Right lung (tissue), 10 donors: ENCODE measurements at places on chromosomes 1 and 21. TPM values are rescaled to one million over a fixed set of nuclear protein-coding genes. Genes with fewer than 3 reads are reported as not detected.

AGMAT gene
- 0.36 TPM for polyA plus RNA-seq

DISP1 gene
- 17.1 TPM for polyA plus RNA-seq

MMEL1 gene
- 3.9 TPM for polyA plus RNA-seq

HEYL gene
- 24.7 TPM for polyA plus RNA-seq

KRTAP19-1 gene
- polyA plus RNA-seq, result not detected

GPR3 gene
- 1.7 TPM for polyA plus RNA-seq

HPCA gene
- polyA plus RNA-seq, result 0.73 TPM

TMEM240 gene
- 4.5 TPM for polyA plus RNA-seq

PAPPA2 gene
- 0.05 TPM for polyA plus RNA-seq

DNAJC28 gene
- 3.0 TPM for polyA plus RNA-seq

WDR47 gene
- polyA plus RNA-seq, result 14.7 TPM

SELENON gene
- polyA plus RNA-seq, result 88.6 TPM

TAS1R1 gene
- 0.18 TPM for polyA plus RNA-seq

CLCA1 gene
- polyA plus RNA-seq, result 1.1 TPM

TLCD4 gene
- polyA plus RNA-seq, result 11.3 TPM

AADACL3 gene
- not detected for polyA plus RNA-seq
